ENCODE measurements at places on chromosomes 7 and 10.

DNA sequence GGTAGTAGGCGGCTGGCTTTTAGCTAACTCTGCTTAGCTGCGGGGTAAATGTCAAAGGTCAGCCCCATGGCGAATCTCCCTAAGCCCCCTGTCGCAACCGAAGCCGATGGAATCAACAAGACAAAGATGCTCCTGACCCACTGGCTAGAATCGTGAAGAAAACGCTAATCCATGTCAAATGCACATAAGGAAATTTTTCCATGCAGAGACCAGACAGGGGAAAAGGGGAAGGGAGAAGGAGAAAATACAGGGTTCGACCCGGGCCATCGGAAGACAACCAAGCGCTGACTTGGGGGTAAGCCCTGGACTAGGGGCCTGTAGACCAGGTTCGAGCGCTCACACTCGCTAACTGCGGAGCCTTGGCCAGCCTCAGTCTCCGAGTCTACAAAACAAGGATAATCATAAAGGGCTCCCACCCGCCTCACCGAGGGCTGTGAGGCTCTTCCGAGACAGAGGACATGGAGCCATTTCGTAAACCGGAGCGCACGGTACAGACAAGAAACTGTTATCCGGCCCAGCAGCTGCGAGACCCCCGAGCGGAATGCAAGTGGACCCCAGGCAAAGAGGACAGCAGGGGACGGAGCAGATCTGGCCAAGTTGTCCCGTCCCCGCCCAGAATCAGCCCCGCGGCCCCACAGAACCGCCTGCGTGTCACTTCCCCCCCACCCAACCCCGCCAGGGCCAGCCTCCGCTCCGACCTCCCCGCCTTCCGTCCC lies 507 bp downstream of the SAR1A start:
- DNase-seq = peak; percentile 51

DNA sequence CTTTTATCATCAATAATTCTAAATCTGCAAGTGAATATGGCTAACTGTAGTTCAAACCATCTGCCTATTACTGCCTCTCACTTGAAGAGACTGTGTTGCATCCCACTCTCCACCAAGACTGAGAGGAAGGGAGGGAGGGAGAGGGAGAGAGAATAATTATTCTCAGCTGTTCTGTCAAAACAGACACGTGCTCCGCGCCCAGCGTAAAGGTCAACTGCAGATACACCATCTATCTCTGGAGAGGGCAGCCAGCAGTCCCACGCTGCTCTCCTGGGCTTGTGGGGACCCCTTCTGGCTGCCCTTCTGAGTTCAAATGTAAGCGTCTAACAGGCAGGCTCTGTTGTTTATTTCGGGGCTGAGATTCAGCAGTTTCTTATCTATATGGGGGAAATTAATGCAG lies 625.5 kb upstream of the GALNT17 start:
- no peak for DNase-seq

DNA sequence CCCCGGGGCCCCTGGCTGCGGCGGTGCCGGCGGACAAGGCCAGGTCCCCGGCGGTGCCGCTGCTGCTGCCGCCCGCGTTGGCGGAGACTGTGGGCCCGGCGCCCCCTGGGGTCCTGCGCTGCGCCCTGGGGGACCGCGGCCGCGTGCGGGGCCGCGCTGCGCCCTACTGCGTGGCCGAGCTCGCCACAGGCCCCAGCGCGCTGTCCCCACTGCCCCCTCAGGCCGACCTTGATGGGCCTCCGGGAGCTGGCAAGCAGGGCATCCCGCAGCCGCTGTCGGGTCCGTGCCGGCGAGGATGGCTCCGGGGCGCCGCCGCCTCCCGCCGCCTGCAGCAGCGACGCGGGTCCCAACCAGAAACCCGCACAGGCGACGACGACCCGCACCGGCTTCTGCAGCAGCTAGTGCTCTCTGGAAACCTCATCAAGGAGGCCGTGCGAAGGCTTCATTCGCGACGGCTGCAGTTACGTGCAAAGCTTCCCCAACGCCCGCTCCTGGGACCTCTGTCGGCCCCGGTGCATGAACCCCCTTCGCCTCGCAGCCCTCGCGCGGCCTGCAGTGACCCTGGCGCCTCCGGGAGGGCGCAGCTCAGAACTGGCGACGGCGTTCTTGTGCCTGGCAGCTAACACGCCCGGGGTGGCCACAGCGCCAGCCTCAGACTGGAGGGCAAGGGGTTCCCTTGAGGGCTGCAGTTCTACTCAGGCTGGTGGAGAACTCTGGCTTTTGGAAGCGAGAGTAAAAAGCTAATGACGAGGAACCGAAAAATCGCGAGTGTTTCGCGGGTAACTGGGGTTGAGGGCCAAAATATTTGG lies 804 bp downstream of the FRAT1 start:
- DNase-seq = peak; percentile 61

- DNase-seq = no peak
Observed at GRCh38 chr7:139580435-139580834, 57.0 kb downstream of the CLEC2L start.

DNA sequence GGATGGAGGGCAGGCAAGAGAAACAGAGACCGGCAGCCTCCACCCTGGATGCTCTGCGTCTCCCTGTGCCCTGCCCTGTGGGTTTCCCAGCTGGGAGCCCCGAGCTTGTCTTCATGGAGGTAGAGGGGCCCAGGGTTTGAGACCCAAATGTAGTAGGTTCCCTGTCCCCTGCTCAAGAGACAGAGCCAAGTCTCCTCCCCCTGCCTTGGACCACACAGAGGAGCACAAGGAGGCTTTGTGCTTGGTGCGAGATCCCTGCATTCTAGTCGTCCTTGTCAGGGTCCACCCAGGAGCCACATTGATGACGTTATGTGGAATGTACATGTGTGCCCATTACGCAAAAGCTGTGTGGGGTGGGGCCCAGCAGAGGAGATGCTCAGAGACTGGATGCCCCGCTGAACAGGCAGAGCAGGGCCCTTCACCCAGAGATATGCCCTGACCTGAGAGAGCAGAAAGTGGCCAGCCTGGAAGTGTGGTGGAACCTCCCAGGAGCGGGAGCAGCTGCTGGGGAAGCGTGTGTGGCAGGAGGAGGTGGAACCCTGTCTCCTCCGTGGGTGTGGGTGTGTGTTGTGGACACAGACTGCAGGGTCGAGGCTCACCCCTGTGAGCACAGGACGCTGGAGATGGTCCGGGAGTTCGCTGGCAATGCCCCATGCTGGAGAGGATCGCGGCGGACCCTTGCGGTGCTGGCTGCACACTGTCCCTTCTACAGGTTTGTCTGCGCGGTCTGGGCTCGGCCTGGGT lies 39.3 kb downstream of the VWA2 start:
- DNase-seq = no peak
